ENCODE measurements at places on chromosomes 16 and 17.

DNA sequence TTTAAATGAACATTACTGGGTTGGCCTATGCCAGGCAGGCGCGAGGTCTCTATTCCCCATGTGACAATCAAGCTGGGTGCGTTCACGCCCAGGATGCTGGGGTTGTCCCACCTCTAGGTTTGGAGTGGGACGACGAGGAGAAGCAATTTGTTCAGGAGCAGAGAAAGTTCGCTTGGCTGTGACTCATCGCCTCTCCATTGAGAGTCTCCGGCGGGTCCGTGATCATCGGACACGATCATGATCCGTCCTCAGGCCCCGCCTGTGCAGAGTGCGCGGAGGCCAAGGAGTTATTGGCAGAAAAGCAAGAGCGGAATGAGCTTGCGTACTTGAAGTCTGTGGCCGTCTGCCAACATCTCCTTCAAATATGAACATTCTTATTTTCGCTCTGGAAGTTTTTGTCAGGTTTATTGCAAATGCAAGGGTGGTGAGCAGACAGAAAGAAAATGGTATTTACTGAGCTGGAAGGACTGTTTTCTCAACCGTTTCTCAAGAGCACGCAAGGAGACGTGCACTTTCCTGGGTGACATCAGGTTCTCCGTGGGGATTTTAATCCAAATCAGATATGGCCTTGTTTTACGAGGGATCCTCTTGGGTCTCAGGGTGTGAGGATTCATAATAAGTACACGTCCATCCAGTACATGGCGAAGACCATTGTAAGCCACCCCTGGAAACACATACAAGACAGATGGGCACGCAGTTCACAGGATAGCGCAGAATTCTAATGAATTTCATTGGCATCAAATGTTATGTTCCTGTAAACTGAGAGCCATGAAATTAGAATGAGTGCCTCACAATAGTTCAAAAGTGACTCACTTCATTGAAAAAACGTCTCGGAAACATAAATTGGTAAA lies 70.1 kb upstream of the CREBBP start:
- peak; percentile 98 for DNase-seq

DNA sequence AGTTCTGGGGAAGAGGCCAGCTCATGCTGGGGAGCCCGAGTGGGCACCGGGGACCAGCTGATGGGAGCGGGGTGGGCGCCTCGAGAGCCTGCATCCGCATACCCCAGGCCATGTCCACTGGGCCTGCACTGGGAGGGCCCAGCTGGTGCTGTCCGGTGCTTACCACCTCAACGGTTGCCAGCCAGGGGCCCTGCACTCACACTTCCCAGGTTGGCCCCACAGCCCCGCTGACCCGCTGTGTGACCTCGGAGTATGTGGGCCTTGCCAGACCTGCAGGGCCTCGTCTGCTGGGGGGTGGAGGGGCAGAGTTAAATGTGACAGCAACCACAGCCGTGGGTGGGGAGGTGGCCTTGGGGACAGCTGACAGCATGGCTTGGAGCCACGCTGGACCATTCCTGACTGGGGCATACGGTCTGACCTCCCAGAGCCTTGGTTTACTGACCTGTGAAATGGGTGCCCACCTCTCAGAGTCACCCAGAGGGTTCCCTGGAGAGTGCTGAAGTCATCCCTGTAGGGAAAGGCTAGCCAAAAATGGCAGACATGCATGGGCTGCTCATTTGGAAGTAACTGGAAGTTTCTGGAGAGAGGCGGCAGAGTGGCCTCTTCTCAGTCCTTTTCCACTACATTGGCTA lies 5.4 kb upstream of the GAA start:
- no peak for DNase-seq

DNA sequence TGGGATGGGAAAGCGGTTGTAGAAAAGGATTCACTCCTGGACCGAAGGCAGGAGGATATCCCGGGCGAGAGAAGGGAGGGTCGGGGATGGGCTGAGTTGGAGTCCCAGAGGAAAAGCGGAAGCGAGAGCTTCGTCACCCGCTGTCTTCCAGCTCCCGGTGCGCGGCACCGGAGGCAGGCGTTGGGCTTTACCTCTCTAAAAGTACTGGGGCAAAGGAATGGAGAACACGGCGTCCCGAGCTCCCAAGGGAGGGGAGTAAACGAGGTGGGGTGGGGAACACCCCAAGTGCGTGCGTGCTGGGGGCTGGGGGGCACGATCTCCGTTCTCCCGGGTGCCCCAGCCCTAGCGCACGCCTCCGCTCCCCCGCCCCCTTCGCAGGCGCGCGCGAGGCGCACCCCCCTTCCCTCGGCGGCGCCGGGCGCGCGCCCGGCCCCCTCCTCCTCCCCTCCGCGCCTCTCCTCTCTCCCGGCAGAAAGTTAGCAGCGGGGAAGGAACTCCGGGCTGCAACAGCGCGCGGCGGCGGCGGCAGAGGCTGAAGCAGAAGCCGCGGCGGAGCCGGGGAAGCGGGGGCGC lies at the start of gene HS3ST4:
Gene HS3ST4 (plus strand): TSS at position 441 of the 573 bp plus-strand sequence.
- no peak for DNase-seq

GRCh38 chr16:27301236-27301861 lies 12.4 kb upstream of the IL4R start:
- no peak for DNase-seq

- DNase-seq, result peak; percentile 97
Observed at GRCh38 chr16:58022601-58023371, 2.8 kb upstream of the MMP15 start.

DNA sequence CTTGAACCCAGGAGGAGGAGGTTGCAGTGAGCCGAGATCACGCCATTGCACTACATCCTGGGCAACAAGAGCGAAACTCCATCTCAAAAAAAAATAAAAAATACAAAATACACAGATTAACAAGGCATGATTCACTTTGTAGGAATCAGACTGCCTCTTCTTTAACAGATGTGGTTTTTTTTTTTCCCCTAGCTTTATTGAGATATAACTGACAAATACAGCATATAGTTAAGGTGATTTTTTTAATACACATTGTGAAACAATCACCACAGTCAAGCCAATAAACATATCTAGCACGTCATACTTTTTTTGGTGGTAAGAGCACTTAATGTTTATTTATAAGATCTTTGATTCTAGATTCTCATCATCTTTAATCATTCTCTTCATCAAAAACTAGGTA lies 87.8 kb downstream of the SPAG9 start:
- DNase-seq, result no peak

DNA sequence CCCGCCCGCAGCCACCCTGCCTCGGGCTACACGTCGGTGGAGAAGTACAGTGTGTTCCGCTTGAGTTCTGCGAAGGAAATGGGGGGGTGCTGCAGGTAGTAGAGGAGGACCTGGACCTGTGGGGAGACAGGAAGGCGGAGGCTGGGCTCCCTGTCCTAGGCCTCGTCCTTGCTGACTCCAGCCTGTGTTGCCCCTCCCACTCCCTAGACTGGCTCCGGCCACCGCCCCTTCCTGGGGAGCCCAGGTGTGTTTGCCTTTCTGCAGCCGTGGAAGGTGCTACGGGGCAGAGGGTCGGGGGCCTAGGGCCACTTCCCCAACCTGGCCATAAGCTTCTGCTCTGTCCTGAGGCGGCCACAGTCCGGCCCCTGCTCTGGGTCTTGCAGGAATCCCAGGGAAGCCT lies 9.1 kb downstream of the TIMM22 start:
- peak; percentile 76 for DNase-seq

DNA sequence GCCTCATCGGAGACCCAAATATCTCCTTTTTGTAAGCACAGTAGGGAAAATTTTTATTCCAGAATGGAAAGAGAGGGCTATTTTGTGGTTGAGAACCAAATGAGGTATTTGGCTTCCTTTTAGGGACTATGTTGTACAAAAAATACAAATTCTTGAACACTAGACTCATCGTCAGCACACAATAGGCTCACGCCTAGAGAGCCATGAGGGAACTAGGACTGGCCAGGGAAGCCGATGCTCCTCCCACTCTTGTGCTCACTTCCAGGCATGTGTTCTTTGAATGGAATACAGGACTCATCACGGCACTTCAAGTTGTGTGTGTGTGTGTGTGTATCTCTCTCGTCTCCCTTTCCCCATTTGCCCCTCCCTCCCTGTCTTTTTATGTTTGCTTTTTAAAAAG lies 17.8 kb upstream of the BLMH start:
- DNase-seq, result no peak

DNA sequence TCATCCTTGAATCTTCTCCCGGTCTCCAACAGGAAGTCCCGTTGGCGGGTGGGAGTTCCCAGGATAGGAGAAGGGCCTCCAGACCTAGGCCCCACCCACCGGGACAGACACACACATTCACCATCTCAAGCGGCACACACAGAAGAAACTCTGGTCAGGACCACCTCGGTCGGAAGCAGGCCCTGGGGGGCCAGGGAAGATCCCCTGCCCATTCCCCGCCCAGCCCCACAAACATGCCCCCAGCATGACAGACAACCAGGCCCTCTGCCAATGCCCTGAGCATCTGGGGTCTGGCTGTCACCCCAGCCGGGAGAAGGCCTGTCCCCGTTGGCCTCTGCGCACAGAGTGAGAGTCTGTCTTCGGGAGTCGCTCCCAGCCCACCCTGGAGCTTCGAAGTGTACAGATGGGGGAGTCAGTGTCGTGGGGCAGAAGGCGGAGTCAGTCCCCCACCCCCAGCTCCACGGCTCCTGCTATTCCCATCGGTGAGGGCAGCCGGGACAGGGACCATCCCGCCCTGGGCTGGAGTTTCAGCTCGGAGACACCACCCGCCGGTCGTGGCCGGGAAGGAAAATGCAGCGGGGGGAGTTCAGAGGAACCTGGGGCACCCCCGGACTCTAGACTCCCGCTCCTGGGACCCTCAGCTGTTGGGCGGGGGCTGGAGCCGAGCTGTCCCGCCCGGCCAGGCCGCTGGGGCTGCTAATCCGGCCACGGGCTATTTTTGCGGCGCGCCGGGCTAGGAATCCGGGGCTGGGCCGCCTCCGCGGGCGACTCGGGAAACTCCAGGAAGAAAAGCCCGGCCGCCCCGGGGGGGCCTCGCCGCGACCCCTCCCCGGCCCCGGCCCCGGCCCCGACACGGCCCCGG lies 660 bp downstream of the RHBDF1 start:
- DNase-seq, result peak; percentile 88

- no peak for DNase-seq
Observed at GRCh38 chr17:58401287-58401686, 16.0 kb downstream of the RNF43 start.

DNA sequence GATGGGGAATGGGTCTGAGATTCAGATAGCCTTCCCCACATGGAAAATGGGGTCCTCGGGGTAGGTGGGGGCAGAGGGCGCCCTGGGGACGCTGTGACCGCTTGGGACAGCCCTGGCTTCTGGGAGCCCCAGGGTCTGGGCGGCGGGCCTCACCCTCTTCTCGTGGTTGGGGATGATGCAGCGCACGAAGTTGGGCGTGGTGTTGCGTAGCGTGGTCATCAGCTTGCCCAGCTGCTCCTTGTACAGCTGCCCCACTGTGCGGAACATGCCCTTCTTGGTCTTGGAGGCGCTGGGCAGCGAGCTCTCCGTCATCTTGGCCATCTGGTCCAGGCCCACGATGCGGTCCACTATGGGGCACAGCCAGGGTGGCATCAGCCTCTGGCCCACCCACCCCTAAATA lies 99.9 kb downstream of the NDE1 start:
- DNase-seq, result no peak

GRCh38 chr17:17739388-17740066 lies 58.3 kb downstream of the RAI1 start:
- peak; percentile 47 for DNase-seq

DNA sequence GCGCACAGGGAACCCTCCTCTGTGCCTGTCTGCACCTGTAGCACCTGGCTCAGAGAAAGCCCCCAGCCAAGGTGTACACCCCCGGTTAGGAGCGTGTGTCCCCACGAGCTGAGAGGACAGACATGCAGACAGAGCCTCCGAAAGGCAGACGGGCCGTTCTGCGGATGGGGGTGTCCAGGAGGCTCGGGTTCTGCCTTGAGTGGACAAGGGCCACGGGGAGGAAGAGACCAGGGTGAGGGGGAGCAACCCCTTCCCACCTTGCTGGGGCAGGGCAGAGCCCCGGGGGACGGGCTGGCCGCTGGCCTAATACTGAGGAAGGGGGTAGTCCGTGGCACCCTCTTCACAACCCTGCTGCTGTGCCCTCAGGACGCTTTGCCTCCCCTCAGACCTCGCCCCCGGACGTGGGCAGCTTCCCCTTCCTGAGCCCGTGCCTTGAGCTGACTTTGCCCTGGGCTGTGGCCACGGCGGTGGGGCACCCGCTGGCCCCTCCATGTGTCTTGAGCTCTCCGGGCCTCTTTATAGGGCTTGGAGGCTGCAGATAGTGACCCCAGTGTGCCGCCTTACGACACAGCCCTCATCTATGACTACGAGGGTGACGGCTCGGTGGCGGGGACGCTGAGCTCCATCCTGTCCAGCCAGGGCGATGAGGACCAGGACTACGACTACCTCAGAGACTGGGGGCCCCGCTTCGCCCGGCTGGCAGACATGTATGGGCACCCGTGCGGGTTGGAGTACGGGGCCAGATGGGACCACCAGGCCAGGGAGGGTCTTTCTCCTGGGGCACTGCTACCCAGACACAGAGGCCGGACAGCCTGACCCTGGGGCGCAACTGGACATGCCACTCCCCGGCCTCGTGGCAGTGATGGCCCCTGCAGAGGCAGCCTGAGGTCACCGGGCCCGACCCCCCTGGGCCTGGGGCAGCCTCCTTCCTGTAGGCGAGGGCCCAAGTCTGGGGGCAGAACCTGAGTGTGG lies 5.7 kb downstream of the SLC22A31 start:
- no peak for DNase-seq

DNA sequence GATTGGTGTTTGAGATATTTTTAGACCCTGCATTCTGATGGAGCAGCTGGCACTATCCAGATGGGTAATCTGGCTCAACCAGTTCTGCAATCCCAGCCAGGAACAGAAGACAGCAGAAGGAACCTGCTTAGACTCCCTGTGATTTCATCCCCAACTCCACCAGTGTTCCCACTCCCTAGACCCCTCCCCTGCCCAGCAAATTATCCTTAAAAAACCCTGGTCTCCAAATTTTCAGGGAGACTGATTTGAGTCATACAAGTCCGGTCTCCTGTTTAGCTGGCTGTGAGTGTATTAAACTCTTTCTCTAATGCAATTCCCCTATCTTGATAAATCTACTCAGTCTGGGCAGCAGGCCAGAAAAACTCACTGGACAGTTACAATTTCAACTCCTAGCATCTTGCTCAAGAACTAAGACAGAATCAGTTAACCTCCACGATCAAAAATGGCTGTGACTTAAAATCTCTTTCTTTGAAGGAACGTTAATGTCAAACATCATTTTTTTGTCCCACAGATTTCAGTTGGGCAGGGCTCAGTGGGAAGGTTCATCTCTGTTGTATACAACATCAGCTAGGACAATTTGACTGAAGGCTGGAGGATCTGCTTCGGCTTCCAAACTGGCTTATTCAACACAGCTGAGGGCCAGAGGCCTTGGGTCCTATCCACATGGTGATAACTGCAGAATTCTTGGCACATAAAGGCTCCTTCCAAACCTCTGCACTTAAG lies 4.9 kb upstream of the RBL2 start:
- peak; percentile 79 for DNase-seq

DNA sequence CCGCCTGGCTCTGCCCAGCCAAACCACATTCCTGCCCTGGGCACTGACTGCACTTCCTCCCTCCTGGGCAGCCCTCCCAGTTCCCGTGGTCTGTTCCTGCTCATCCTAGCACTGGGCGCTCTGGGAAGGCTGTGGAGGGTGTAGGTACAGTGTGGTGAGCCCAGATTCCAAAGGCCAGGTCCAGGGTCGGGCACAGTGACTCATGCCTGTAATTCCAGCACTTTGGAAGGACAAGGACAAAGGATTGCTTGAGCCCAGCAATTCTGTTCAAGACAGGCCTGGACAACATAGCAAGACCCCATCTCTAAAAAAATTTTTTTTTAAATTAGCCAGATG lies 30.6 kb downstream of the C16orf74 start:
- DNase-seq, result no peak

All from thyroid gland (tissue), 4 donors.